Osteoblast (primary cell): ENCODE measurements at places on chromosomes 16 and 17.

DNA sequence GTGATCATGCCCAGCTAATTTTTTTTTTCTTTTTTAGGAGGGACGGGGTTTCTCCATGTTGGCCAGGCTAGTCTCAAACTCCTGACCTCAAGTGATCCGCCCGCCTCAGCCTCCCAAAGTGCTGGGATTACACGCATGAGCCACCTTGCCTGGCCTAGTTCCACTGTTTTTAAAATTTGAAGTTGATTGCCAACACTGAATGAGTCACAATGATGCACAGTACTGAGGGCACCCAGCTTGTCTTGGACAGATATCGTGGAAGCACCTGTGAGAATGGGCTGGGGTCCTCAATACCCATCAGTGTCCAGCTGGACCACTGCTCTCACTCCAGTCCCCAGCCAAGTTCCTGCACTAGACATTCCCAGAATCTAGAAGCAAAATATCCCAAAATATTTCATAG is 2.5 kb downstream of the KNOP1 start:
- no peak overlapping the region for H3K4me3 ChIP-seq
- peaks cover 11% of the 10 kb centered on the region for H3K4me1 ChIP-seq
- no peak overlapping the region for H3K27ac ChIP-seq
- DNase-seq = peak; percentile 39
- H3K36me3 ChIP-seq = peaks cover 29% of the 10 kb centered on the region

DNA sequence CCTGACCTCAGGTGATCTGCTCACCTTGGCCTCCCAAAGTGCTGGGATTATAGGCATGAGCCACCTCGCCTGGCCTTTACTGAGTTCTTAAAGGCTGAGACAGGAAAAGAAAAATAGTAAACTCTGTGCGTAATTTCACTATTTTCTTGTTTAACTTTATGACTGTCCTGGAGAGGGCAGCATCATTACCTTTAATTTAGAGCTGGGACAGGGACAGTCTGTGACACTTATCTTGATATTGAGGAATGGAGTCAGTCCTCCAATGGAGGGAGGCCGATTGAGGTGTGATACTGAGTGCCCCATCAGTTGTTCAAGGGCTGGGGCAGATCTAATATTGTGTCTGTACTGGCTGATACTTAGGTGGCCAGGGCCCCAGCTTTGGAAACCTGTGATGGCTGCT is 21.5 kb upstream of the SPN start:
- H3K27me3 ChIP-seq = peaks cover 2% of the 10 kb centered on the region
- H3K4me3 ChIP-seq = no peak overlapping the region
- H3K36me3 ChIP-seq = no peaks in the 10 kb centered on the region
- DNase-seq = no peak
- H3K4me1 ChIP-seq = no peaks in the 10 kb centered on the region

- H3K27me3 ChIP-seq = no peaks in the 10 kb centered on the region
- H3K27ac ChIP-seq = no peak overlapping the region
- no peaks in the 10 kb centered on the region for H3K4me1 ChIP-seq
- DNase-seq = no peak
These were observed 47.6 kb downstream of the MYH13 start for GRCh38 chr17:10325031-10325695.

DNA sequence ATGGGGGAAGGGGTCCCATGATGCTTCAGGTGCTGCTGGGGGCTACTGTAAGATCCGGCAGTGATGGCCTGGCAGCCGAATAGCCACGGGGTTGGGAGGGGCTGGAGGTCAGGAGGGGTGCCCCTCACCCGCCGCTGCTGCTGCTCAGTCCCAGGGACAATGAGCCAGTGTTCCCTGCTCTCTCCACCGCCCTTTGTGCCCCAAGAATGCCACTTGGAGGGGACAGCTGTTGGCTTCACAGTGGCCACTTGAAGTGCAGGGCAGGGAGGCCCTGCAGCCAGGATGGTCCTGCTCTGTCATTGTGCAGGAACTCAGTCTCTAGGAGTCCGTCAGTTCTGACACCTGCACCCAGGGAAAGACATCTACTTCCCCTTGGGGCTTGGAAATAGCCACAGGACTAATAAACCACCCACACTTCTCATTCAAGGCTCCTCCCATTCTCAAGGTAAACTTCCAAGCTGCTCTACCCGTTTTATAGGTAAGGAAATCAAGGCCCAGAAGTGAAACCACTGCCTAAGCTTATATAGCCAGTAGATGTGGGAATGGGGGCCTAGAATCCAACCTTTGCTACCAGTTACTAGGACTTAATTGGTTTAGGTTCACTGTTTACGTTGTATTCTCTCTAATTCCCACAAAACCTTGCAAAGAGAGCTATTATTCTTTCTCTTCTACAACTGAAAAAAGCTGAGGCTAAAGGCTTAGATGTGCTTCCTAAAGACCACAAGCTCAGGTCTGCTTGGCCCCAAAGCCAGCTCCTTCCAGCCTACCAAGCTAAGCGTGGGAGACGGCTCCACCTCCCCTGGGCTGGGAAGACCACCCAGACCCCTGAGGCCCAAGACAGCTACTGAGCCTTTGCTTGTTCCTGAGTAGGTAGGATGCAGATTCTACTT is 6.2 kb upstream of the CPSF4L start:
- H3K27me3 ChIP-seq = no peaks in the 10 kb centered on the region
- H3K27ac ChIP-seq = no peak overlapping the region
- H3K36me3 ChIP-seq = no peaks in the 10 kb centered on the region
- H3K4me1 ChIP-seq = no peaks in the 10 kb centered on the region
